ENCODE measurements at places on chromosomes 11 and 22.

DNA sequence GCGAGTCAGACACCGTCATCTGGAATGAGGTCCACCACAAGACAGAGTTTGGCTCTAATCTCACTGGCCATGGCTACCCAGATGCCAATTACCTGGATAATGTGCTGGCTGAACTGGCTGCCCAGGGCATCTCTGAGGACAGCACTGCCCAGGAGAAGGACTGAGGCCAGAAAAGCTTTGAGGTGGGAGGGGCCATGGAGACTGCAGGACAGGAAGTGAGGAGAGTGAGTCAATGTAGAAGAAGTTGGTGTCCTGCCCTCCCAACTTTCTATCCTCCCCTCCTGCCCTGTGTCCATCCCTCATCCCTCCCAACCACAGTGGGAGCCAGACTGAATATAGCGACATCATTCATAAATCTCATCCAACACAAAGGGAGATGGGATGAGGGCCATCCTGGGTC is 8.0 kb downstream of the MPEG1 start:
- no peak for DNase-seq

- DNase-seq = no peak
These were observed 4.0 kb downstream of the RPS13 start for GRCh38 chr11:17073370-17074027.

- DNase-seq = peak; percentile 37
These were observed 65.0 kb downstream of the SFI1 start for GRCh38 chr22:31561238-31561887.

GRCh38 chr22:20586403-20586745 is 79.0 kb downstream of the MED15 start:
- DNase-seq = no peak

DNA sequence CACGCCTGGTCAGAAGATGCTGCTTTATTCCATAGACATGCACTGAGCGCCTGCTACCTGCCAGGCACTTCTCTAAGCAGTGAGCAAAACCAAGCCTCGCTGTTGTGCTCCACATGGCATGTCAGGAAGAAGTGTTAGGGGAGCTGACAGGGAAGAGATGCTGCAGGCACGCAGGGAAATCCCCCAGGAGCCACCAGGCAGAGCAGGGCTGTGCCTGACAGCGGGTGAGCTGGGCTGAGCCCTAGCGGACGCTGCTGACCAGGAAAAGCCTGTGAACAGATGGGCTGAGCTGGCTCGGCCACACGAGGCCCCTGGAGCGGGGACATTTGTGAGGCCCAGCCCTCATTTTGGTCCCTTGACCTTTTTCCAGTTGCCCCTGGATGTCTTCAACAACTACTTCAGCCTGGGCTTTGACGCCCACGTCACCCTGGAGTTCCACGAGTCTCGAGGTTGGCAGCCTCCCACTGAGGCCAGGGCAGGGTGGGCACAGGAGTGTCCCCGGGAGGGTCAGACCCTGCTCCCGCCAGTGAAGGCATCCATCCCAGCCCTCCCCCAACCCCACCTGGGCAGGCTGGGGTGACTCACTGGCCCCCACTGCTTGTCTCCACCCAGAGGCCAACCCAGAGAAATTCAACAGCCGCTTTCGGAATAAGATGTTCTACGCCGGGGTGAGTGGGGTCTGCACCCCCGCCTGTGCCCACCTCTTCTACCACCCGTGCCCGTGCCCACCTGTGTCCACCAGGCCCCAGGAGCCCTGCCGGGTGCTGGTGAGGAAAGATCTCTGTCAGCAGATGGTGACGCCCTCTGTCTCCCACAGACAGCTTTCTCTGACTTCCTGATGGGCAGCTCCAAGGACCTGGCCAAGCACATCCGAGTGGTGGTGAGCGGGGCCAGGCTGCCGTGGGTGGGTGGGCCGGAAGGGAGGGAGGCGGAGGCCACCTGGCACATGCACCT is 7.4 kb upstream of the MDK start:
- no peak for DNase-seq

- DNase-seq = peak; percentile 27
These were observed 28.2 kb downstream of the DBX1 start for GRCh38 chr11:20131788-20132666.

- DNase-seq = no peak
These were observed 29.6 kb upstream of the CYP2D6 start for GRCh38 chr22:42160251-42160650.

DNA sequence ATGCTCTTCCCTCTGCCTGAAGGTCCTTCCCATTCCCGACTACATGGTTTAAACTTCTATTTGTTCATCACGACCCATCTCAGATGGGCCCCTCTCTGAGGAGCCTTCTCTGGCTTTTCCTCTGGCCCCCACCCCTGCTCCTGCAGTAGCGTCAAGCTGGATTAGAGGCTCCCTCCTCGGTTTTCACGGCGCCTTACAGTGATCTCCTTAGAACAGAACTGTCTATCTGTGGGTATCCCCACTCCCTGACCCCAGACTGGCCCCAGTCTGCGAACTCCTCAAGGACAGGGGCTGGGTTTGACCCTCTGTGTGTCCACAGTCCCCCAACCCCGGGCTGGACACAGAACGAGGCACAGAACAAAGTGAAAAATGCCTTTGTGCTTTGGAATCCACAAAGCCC is 2.8 kb downstream of the PLEKHB1 start:
- DNase-seq = no peak

DNA sequence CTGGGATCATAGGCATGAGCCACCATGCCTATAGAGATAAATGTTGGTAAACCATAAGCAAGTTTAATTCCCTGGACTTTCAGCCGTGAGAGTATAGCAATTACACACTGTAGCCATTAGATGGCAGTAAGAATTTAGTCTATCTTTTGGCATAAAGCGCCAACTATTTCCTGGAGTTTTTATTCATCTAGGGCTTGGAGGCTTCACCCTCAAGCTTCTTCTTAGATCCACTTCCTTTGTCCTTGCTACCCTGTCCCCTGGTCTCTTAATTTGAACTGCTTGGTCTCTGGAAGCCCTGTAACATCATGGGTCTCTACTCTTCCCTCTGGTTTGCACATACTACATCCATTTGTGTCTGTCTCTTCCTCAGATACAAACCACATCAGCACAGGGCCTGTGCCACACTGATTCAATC is 38.2 kb downstream of the OR10A6 start:
- no peak for DNase-seq

DNA sequence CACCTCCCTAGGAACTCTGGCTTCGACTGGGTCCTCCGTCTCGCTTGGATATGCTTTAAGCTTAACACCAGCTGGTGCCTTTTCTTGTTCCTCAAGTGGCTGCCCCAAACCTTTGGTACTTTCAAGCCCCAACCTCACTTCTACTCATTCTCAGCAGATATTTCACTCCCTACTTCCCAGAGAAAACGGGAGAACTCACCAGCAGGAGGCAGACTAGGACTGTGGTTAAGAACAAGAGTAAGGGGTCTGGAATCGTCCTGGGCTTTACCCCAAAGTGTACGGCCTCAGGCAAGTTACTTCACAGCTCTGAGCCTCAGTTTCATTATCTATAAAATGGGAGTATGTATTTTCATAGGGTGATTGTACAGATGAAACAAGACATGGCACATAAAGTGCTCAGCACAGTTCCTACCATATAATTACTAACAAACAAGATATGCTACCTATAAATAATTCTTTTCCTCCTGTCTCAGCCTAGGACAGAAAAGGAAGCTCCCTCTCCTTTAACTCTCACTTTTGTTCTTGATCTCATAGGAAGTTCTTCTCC is 37.8 kb downstream of the PAMR1 start:
- DNase-seq = no peak

- DNase-seq = no peak
These were observed 4.9 kb upstream of the CNTN5 start for GRCh38 chr11:99015634-99016454.

GRCh38 chr22:42500161-42500835 is 19.3 kb downstream of the RRP7A start:
- DNase-seq = peak; percentile 73

Data from stimulated activated CD4-positive, alpha-beta T cell treated with anti-CD3 and anti-CD28 coated beads, Interleukin-15, amount 100 ng/mL, for 1 hour (primary cell).